ENCODE measurements at places on chromosomes 1 and 21.
A peak's percentile ranks its signal among the peaks of the same experiment; 100 is the strongest.

DNA sequence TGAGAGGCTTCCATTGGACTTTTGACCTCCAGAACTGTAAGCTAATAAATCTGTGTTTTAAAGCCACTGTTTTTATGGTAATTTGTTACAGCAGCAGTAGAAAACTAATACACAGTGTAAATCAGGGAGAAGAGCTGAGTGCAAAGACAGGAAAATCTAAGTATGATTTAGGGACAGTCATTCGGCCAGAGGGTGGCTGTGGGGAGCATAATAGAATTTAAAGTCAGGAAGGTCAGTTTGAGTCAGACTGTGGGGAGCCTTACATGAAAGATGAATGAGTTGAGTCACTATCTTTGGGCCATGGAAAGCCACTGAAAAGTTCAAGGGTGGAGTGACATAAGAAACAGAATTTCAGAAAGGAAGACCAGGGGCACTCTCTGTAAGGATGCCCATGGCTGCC is 52.4 kb upstream of the SSX2IP start:
- DNase-seq, result peak; percentile 56

GRCh38 chr1:159214149-159214760 is 9.6 kb downstream of the ACKR1 start:
- DNase-seq, result peak; percentile 48

DNA sequence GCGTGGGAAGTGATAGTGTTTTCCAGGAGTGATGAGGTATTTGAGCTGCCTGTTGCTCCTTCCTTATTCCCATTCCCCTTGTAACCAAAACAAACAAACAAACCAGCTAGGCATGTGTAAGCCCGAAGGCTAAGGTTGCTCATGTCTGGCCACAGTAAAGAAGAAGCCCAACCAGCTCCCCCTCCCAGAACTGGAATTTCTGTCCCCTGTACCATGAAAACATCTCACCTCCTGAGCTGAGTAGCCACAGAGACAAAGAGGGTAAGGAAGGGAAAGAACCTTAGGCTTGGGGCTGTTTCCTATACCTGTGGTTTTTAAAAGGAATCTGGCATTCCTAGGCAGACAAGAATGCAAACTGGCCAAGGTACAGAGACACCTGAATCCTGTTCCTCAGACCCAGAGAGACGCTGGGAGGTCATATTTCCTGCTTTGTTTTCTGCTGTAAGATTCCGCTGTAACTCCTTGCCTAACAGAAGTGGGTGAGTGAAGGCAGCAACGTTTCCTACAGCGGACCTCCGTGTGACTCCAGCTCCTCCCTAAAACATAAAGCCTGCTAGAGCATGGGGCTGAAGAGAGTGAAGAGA is 41.7 kb upstream of the RAB4A start:
- no peak for DNase-seq

DNA sequence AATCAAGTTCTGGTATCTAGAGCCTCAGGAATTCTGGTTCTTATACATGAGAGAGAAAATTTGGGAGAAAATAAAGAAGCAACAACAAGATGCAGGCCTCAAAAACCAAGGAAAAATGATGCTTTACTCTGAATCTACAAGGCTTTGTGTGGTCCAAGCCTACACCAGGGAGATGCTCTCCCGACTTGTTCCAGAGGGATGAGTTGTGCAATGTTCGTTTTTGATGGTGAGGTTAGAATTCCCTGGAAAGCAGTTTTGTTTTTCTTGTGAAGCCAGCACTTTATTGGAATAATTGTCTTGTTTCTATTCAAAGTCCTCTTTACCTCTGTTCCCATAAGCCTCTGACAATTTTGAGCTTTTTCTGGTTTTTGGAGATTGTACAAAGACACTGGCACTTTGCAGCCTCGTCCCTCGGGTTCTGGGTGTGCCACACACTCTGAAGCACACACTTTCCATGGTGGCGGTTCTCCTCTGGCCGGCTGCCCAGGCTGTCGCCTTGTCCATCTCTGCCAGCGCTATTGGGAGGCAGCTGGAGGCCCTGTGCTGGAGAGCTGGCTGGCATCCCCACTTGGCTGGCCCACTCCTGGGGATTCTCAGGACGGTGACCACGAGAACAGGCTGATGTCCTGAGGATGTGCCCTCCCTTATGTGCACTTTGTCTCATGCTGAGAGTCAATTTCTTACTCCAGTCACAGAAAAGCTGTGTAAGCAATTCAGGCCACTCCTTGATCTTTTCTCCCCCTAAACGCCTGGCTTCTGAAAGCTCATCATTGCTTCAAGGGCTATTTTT is 70.2 kb downstream of the EDEM3 start:
- DNase-seq, result no peak

All from GM12865 (cell line).